Cerebellar cortex (tissue), 1 donor: ENCODE measurements at places on chromosomes 1 and 21.

- DNase-seq: peak; percentile 84
Observed at GRCh38 chr1:61079898-61080336, 2.4 kb upstream of the NFIA start.

DNA sequence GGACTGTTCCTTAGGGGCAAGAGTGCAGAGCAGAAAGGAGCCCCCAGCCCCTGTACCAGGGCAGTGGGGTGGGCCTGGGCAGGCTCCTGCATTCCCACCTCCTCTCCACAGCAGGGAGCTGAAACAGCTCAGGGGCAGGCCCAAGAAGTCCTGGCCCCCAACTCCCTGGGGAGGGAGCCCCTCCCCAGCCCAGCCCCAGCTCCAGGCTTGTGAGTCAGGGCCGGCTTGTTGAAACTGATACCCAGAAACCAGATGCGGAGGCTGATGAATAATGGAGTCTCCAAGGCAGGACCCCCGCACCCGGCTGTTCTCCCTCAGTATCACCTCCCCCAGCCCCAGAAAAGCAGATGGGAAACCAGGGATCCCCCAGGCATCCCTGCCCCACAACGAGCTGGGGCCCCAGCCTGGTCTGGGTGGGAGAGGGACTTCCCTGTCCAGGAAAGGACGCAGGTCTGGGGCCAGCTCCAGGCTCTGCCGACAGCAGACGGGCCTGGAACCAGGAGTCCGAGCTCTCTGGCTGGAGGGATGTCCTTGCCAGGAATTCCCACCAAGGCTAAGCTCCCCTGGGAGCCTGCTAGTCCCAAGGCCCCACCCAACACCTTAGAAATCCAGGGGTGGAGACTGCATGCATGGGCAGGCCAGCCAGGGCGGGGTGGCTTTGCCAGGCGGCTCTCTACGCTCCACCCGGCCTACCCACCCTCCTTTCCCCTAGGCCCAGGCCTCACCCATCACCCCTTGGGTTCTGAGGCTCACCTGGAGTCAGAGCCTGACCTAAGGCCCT lies 2.7 kb downstream of the PLEKHG5 start:
- no peak for DNase-seq

- DNase-seq: no peak
Observed at GRCh38 chr1:39928809-39929587, 25.9 kb upstream of the MFSD2A start.

- DNase-seq: no peak
Observed at GRCh38 chr1:230832476-230832875, 35.8 kb downstream of the C1orf198 start.

GRCh38 chr1:226417830-226418546 lies 10.1 kb upstream of the PARP1 start:
- no peak for DNase-seq

DNA sequence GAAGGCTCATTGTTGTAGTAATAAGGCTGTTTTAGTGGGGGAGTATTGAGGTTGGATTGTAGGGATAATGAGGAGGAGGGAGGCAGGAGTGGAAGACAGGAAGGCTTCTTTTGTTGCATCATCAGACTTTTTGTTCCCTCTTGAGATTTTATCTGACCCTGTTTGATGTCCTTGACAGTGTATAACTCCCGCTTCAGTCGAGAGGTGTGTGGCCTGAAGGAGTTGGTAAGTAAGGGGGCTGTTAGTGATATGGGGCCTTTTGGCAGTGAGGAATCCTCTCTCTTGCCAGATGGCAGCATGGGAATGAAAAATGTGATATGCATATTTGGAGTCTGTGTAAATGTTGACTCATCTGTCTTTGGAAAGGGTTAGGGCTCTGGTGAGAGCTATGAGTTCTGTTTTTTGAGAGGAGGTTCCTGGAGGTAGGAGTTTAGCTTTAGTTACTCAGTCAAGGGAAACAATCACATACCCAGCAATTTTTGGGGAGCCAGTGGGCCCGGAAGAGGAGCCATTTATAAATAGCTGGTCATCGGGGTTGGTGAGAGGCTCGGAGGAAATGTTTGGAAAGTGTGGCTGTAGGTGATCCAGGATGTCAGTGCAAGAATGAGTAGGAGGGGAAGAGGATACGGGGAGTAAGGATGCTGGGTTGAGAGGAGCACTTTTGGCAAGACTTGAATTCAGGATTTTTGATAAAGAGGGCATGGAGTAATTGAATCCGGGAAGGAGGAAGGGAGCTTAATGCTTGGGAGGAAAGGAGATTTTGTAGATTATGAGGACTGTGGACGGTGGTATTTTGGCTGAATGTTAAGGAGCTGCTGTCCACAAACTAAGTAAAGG lies 136.7 kb upstream of the ETV3 start:
- DNase-seq: no peak

DNA sequence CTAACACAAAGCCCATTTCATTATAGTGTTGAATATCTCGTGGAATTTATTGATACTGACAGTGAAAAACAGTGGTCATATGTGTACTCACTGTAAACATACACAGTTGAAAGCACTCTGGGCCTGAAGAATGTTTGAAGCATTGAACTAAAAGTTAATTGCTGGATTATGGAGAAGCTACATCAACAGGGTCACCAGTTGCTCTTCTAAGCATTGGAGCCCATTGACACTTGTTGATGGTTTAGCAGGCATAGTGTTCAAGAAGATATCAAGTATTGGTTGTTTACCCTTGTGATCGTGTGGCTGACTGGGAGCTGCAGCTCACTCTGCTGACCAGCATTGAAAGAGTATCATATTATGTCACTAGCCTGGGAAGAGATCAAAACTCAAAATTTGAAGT lies 10.3 kb downstream of the ZYG11A start:
- DNase-seq: no peak

DNA sequence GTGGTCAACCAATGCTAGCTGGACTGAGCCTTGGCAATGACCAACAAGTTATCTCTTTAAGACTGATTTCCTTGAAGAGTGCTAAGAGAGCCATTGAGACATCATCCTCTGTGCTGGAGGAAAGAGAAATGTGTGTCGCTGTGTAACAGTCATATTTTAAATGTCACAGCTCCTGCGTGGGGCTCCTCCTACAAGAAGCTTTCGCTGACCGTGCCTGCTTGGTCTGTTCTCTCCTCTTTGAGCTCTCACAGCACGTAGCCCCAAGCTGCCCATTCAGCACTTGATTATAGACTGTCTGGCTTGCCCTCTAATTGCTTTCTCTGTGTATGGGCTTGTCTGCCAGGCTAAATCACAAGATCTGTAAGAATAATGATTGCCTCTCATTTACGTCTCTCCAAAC lies 221.3 kb downstream of the FOXD2 start:
- DNase-seq: no peak

- DNase-seq: peak; percentile 80
Observed at GRCh38 chr1:246032031-246032551, 475.0 kb downstream of the SMYD3 start.

DNA sequence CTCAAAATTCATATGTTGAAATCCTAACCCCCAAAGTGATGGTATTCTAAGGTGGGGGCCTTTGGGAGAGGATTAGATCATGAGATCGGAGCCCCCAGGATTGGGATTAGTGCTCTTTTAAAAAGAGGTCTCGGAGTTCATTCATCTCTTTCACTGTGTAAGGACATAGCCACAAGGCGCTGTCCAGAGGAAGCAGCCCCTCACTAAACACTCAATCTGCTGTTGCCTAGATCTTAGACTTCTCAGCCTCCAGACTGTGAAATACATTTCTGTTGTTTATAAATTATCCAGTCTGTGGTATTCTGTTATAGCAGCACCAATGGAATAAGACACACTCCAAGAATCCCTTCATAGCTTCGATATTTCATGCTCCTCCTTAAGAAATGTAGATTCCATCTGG lies 12.4 kb upstream of the TIAM1 start:
- no peak for DNase-seq

DNA sequence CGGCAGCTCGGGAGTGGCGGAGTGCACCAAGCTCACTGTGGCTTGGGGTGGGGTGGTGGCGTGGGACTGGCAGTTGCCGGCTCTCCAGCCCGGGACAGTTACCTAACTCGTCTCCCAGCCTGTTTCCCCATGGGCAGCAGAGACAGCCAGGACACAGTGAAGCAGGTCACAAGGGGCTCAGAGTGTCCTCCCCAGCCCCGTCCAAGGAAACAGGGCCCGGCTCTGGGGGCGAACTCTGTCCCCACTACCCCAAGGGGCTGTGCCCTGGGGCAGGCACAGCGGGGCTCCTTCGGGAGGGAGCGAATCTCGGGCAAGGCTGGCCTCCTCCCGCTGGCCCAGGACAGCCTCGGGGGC lies 759 bp downstream of the GPR157 start:
- no peak for DNase-seq

DNA sequence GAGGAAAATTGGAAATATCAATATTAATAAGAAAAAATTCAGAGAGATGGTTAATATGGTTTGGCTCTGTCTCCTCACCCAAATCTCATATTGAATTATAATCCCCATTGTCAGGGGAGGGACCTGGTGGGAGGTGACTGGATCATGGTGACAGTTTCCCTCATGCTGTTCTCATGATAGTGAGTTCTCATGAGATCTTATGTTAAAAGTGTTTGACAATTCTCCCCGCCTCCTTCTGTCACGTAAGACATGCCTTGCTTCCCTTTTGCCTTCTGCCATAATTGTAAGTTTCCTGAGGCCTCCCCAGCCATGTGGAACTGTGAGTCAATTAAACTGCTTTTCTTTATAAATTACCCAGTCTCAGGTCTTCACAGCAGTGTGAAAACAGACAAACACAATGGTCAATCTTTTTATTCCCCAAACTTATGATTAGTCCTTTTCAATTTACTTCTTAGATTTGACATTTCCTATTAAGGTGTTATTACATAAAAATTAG lies 11.0 kb downstream of the EGLN1 start:
- no peak for DNase-seq

- peak; percentile 84 for DNase-seq
Observed at GRCh38 chr1:89483010-89483756, 41.4 kb upstream of the LRRC8B start.

DNA sequence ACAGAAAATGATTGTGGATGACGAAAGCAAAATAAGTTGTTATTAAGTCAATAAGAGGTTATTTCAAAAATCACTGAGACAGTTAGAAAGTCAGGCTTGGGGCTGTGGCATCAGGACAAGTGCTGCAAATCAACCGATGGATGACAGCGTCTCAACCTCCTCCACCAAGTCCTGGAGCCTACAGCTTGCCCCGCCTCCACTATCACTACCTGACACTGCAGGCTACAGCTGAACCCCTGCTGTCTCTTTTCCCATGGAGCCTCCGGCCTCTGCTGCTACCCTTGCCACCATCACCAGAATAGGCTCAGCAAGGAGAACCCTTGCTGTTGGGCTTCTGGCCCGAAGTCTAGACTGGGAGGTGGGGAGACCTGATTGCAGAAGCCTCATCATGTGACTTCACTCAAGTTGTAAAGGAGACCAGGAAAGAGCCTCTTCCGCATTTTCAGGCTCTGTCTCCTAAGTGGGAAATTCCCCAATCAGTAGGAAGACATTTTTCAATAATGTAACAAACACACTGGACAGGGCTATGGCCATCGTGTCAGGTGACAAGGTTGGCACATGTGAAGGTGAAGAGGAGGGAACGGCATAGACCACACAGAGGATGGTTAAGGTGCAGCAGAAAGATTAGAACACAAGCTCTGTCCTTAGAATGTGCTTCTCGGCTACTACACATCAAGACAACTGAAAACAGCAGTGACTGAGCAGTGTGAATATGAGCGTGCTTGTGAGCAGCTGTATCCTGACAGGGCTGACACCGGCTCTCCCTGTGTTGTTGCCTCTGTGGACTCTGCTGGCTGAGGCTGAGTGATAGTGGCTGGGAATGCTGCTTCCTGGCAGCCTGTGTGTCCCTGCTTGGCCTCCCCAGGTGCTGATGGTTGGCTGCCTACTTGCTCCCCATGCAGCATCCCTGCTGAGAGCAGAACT lies 660.7 kb downstream of the PTPRU start:
- DNase-seq: no peak

GRCh38 chr1:166691476-166691875 lies 147.8 kb upstream of the POGK start:
- DNase-seq: no peak

GRCh38 chr21:43015906-43016540 lies 41.7 kb downstream of the PKNOX1 start:
- no peak for DNase-seq

DNA sequence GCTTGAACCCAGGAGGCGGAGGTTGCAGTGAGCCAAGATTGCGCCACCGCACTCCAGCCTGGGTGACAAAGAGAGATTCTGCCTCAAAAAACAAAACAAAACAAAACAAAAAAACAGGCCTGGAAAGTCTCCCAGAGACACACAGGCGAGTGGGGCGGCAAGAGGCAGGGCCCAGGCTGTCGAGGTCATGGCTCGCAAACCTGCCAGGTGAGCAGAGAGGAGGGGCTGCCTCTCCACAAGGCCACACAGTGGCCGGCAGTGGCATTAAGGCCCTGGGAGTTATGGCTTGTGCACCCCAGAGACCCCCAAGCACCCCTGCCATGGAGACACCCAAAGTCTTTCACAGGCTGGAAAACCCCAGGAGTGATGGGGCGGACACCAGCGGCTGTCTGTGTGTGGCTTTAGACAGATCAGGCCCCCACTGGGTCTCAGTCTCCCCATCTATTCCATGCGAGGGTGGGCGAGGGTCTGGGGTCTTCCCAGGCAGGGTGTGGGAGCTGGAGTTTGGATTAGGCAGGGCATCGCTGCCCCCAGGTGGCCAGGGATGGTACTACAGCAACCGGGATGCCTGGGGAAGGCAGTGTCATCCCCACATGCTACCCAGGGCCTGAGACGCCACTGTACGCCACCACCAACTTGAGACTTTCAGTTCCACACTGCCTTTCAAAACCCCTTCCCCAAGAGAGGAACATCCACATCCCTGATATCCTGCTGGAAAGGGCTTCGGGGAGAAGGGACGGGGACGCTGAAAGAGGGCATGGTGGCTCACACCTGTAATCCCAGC lies 7.3 kb upstream of the CTRC start:
- DNase-seq: peak; percentile 56

DNA sequence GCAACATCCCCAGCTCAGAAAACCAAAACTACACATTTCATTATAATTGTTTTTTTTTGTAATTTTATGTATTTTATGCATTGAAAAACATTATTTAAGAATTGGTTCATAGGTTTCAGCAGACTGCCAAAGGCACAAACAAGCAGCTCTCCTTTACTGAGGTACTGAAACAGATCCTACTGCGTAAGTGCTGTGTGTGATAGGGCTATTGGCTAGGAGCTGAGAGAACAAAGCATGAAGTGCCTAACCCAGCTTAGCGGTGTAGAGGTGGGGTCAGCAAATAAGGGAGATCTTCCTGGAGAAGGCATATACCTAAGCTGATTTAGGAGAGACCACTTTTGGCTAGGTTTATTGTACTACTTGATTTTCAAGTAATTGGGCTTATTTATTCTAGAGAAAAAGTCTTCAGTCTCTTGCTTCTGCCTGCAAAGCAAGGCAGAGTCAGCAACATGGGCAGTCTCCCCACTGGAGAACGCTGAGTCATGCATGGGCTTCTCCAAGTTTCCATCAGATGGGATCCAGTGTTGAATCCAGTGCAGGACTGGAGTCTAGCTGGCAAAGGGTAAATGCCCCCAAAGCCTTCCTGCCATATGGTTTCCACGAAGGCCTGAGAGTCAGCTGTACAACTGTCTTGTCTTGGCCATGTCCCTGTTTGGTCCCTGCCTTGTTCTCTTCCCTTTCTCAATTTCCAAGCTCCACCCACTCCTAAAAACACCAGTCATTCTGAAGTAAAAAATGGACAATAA lies 18.0 kb upstream of the YTHDF2 start:
- DNase-seq: no peak

- no peak for DNase-seq
Observed at GRCh38 chr1:94621395-94621794, 79.8 kb upstream of the F3 start.

GRCh38 chr21:45333583-45334121 lies 46.0 kb upstream of the POFUT2 start:
- DNase-seq: no peak

- DNase-seq: no peak
Observed at GRCh38 chr21:28699596-28700259, 292.9 kb downstream of the LTN1 start.

- DNase-seq: no peak
Observed at GRCh38 chr21:41536076-41536826, 28.3 kb upstream of the TMPRSS2 start.
